ENCODE measurements at places on chromosomes 2 and 18. TPM values are rescaled to one million over a fixed set of nuclear protein-coding genes. Genes with fewer than 3 reads are reported as not detected.

Gene FHL2
- total RNA-seq = 120 TPM

Gene OTOS
- not detected for total RNA-seq

Gene DNER
- total RNA-seq = 0.34 TPM

Gene MARCHF4
- not detected for total RNA-seq

Gene DCDC2C
- total RNA-seq = not detected

Gene TPO
- total RNA-seq = 4.2 TPM

Data from ureter (tissue), 1 donor.